Lung (tissue), 17 donors: ENCODE measurements at places on chromosomes 5 and 9. TPM values are rescaled to one million over a fixed set of nuclear protein-coding genes. Genes with fewer than 3 reads are reported as not detected.

Gene CDH6
- 20.8 TPM for total RNA-seq

Gene DDX4
- total RNA-seq, result not detected

Gene PCDHGA10
- 12.9 TPM for total RNA-seq

Gene IL4
- not detected for total RNA-seq

Gene NR2F1-AS1
- 8.9 TPM for total RNA-seq

Gene PAEP
- not detected for total RNA-seq

Gene TMEM174
- total RNA-seq, result not detected

Gene LCN10
- not detected for total RNA-seq

Gene RANBP17
- 16.7 TPM for total RNA-seq

Gene TRPM6
- total RNA-seq, result 0.74 TPM

DNA sequence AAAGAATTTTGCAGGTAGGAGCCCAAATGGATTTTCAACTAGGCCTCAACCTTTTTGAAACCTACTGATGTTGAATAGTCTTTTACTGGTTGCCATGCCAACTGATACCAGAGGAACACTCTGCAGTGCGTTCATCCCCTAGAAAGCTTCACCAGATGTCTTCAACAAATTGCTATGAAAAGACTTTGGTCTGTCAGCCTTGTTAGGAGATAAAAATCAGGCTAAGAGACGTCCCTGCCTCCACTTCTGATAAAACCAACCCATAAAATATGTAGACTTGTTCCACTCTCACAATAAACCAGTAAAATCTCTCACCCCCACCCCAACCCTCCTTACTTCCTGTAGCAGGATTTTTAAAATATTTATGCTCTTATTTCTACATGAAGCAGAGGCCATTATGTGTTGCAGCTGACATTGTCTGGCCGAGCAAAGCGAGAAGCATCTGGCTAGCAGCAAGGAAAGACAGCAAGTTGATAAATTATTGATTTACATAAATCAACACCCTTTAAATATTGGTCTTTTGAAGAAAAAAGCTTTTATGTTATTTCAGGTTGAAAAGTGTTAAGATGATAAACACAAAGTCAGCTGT is 428.7 kb downstream of the ISL1 start:
- H3K36me3 ChIP-seq, result no peaks in the 10 kb centered on the region
- no peak overlapping the region for H3K4me3 ChIP-seq
- peaks cover 5% of the 10 kb centered on the region for H3K4me1 ChIP-seq
- DNase-seq, result no peak
- H3K27ac ChIP-seq, result no peak overlapping the region
- H3K27me3 ChIP-seq, result no peaks in the 10 kb centered on the region

DNA sequence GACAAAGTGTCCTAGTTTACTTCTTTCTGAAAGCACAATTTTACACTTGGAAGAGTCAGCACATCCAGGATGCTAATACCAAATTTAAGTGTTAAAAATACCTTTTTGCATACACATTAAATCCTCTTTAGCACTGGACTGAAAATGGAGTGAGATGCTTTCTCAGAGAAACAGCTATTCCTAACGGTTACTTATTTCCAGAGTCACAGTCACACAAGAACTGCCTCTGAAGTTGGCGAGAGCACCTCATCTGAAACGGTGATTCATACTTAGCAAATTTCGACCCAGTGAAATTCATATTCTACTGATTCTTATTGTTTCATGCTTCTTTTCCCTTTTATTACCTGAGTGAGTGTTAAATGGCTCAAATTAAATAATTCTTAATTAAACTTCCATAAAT is 12.2 kb downstream of the CDH18 start:
- H3K4me3 ChIP-seq, result no peak overlapping the region
- H3K36me3 ChIP-seq, result no peaks in the 10 kb centered on the region
- no peak for DNase-seq
- H3K27ac ChIP-seq, result no peak overlapping the region
- no peaks in the 10 kb centered on the region for H3K27me3 ChIP-seq

DNA sequence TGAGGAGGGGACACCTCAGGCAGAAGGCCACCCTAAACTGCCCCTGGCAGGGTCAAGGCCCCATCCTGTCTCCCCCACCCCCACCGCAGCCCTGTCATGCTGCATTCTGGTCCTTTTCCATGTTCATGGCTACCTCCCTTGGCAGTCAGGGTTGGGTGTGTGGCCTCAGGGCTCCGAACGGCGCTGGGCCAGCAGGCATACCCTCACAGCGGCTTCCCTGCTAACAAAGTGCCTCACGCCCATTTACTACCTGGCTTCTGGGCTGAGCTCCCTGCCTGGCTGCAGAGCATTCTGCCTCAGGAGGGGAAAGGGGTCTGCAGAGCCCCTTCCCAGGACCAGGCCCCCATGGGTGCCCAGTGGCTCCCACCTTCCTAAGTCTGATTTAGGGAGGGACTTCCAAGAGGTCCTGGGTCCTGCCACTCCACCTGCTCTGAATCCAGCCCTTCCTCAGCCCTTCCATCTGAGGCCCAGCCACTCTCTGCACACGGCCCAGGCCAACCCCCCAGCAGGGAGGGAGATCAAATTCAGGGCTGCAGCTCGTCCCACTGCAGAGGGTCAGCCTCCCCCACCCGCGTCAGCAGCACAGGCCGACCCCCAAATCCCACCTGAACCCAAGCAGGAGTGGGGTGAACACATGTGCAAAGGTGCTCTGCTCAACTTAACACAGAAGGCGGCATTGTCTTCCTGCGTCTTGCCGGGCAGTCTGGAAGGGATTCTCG is 115.9 kb upstream of the PHYKPL start:
- no peaks in the 10 kb centered on the region for H3K36me3 ChIP-seq
- no peak overlapping the region for H3K4me3 ChIP-seq
- H3K27ac ChIP-seq, result no peak overlapping the region
- H3K4me1 ChIP-seq, result no peaks in the 10 kb centered on the region

DNA sequence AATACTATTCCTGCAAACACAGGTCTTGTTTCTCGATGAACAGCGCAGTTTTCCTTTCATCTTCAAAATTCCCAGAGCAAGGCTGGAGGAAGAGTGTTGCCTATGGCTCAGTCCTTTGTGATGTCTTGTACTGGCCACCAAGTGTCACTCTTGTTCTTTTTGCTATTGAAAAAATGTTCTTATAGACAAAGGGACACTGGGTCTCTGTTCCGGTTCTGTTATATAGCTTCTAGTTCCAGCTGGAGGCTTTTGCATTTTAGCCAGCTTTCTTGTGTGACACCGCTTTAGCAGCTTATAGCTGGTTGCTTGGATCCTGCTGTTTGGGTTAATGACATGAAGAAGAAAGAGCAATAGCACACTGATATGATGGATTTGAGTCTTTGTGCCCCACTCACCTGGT is 343.7 kb upstream of the KCNN2 start:
- no peaks in the 10 kb centered on the region for H3K27me3 ChIP-seq
- peak; percentile 12 for DNase-seq
- no peak overlapping the region for H3K27ac ChIP-seq
- no peak overlapping the region for H3K4me3 ChIP-seq
- H3K36me3 ChIP-seq, result no peaks in the 10 kb centered on the region
- no peaks in the 10 kb centered on the region for H3K4me1 ChIP-seq

- no peak overlapping the region for H3K4me3 ChIP-seq
- no peak for DNase-seq
- no peaks in the 10 kb centered on the region for H3K27me3 ChIP-seq
Measured at GRCh38 chr5:34737731-34738130, 81.6 kb downstream of the RAI14 start.

- peak; percentile 85 for DNase-seq
- H3K27ac ChIP-seq, result no peak overlapping the region
Measured at GRCh38 chr9:95458666-95459065, 58.1 kb downstream of the PTCH1 start.

GRCh38 chr5:146731909-146732659 is 146.5 kb downstream of the PPP2R2B start:
- no peak for DNase-seq
- H3K36me3 ChIP-seq, result no peaks in the 10 kb centered on the region
- H3K27ac ChIP-seq, result no peak overlapping the region
- no peak overlapping the region for H3K4me3 ChIP-seq
- no peaks in the 10 kb centered on the region for H3K27me3 ChIP-seq

- H3K4me1 ChIP-seq, result peaks cover 57% of the 10 kb centered on the region
- H3K27ac ChIP-seq, result no peak overlapping the region
Measured at GRCh38 chr9:133975511-133975910, 16.6 kb downstream of the VAV2 start.

DNA sequence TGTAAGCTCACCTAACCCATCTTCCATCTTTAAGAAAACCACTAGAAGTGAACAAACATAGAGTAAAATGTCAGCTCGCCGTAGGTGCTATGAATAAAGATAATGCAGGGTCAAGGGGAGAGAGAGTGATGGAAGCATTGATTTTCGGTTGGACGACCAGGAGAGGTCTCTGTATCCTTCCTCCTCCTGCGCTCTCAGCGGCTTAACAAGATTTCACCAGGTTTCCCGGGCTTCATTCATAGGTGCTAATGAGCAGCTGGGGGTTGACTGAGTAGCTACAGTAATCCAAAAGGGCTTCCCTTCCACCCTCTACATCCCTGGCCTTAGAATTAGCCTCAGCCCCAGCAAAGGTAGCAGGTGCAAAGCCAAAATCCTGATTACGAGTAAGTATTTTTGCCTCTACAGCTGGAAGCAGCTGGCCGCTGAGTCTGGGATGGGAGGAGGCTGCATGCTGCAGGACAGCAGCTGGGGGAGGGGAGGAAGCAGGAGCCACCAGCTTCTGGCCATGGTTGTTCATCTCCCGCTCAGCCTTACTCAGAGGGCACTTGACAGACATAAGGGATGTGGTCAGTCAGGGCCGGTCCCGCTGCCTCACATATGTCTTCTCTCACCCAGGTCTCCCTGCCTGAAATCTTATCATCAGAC is 112.0 kb upstream of the IL12B start:
- no peaks in the 10 kb centered on the region for H3K4me1 ChIP-seq
- H3K36me3 ChIP-seq, result no peaks in the 10 kb centered on the region
- no peak overlapping the region for H3K4me3 ChIP-seq
- no peaks in the 10 kb centered on the region for H3K27me3 ChIP-seq

DNA sequence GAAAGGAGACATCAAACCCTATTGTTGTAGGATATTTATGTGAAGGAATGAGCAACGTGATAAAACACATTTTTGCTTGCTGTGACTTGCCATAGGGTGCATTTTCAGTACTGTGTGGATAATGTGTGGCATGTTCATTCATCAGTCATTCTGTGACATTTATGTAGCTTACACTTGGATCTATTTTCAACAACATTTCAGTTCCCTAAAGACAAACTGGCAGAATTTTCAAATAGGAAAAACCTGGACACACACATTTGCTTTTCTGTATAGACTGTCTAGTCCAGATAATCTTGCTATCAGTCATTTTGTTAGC is 127.7 kb downstream of the TMC1 start:
- H3K27ac ChIP-seq, result no peak overlapping the region
- no peaks in the 10 kb centered on the region for H3K27me3 ChIP-seq
- DNase-seq, result no peak
- no peaks in the 10 kb centered on the region for H3K4me1 ChIP-seq
- no peak overlapping the region for H3K4me3 ChIP-seq

- DNase-seq, result no peak
- peaks cover 11% of the 10 kb centered on the region for H3K36me3 ChIP-seq
- H3K4me1 ChIP-seq, result peaks cover 15% of the 10 kb centered on the region
- H3K27ac ChIP-seq, result no peak overlapping the region
Measured at GRCh38 chr9:132694144-132694543, 23.9 kb downstream of the GTF3C4 start.

DNA sequence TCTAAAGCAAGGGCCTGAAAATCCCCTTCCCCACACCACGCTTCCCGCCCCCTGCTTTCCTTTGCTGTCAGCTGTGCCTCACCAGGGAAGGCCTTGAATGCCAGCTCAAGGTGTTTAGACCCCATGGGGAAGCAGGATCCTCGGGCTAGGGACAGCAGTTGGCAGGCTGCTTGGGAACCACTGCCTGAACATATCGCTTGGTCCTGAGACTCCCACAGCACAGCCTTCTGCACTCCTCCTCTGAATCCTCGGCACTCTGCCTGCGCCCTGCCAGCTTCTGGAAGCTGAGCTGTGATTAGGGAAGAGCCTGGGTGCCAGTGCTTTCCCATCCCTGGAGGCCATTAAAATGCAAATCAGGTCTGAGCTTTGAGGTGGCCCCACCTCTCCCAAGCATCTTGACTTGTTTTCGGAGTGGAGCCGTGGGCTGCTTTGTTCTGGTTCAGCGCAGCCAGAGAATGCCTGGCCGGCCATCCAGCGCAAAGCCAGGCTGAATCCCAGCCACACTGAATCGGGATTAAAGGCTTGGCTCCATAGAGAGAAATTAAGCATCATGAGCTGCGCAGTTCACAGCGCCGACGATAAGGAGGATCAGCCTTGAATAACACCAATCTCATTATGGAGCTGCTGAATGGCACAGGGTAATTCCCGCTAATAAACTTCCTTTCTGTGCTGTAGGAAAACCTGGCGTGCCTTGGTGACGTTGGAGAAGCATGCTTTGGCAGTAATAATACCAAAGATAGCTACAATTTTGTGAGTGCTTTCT is 40.0 kb downstream of the AMBP start:
- no peaks in the 10 kb centered on the region for H3K4me1 ChIP-seq
- no peak overlapping the region for H3K27ac ChIP-seq
- no peaks in the 10 kb centered on the region for H3K27me3 ChIP-seq
- peaks cover 49% of the 10 kb centered on the region for H3K36me3 ChIP-seq
- DNase-seq, result no peak

DNA sequence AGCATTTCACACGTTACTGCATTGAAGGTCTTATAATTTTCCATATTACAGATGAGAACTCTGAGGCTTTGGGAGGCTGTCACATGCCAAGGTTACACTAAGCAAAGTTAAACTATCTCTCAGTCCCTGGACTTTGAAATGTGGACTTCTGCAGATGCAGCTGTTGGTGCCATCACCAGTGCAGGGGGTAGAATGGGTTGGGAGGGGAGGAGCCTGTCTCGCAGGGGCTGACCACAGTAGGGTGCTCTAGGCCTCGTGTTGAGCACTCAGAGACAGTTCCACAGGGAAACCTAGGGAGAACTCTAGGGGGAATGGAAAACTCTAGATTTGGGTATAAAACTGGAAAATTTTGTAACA is 220.9 kb downstream of the MAPKAP1 start:
- H3K27me3 ChIP-seq, result no peaks in the 10 kb centered on the region
- no peak overlapping the region for H3K4me3 ChIP-seq
- no peaks in the 10 kb centered on the region for H3K4me1 ChIP-seq
- H3K27ac ChIP-seq, result no peak overlapping the region

- no peak overlapping the region for H3K27ac ChIP-seq
- H3K36me3 ChIP-seq, result no peaks in the 10 kb centered on the region
- no peaks in the 10 kb centered on the region for H3K27me3 ChIP-seq
- H3K4me3 ChIP-seq, result no peak overlapping the region
Measured at GRCh38 chr9:76944011-76944410, 38.1 kb upstream of the PRUNE2 start.

- no peaks in the 10 kb centered on the region for H3K36me3 ChIP-seq
- no peak for DNase-seq
Measured at GRCh38 chr9:97855486-97855875, 2.5 kb downstream of the FOXE1 start.
